ENCODE measurements at places on chromosomes 1 and 21.

DNA sequence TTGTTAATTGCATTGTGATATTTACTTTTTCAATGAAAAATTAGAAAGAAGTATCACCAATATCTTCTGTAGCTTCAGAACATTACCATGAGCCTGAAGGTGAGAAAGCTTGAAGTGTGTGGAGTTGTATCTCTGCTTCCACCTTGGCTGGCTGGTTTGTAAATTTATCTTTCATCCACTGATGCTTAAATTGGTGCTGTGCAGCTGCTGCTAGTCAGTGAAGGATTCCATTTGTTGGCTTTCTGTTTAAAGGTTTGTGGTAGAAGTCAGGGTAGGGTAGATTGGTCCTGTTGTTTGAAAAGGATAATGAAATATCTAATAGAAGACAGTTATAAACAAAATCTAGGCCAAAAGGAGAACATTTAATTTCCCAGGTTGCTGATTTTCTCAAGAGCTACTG lies 105.7 kb downstream of the C1orf21 start:
- DNase-seq = no peak

DNA sequence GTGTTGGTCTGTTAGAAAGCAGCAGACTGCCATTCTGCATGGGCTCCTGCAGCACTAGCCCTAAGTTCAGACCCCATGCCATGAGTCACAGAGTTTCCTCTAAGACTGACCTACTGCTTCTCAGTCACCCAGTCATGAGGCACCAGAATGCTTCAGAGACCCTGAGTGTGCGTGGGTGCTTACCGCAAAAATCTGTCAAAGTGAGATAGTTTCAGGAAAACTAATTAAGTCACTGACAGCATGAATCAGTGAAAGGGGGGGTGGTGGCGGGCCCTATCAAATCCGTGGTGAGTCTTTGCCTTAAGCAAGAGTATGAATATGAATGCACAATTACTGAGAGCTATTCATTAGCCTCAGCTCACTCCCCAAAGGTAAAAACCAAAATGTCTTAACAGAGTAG lies 98.1 kb downstream of the KCTD3 start:
- no peak for DNase-seq

- DNase-seq = no peak
These were observed 13.2 kb downstream of the RHOU start for GRCh38 chr1:228748431-228748830.

- DNase-seq = no peak
These were observed 11.5 kb upstream of the GJA8 start for GRCh38 chr1:147891088-147891487.

GRCh38 chr1:12593621-12594066 lies 24.4 kb downstream of the DHRS3 start:
- no peak for DNase-seq

DNA sequence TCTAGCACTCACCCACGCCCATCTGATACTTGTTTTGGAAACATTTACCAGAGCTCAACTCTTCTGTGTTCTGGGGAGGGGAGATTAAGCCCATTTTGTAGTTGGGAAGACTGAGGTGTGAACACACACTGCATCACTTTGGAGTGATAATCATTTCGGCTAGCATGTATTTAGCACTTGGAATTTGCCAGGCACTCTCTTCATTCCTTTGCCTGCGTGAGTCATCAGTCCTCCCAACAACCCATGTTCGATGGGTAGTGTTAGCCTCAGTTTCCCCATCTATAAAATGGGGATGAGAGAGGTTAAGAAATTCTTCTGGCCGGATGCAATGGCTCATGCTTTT lies 182.8 kb upstream of the TMEM51 start:
- DNase-seq = no peak

DNA sequence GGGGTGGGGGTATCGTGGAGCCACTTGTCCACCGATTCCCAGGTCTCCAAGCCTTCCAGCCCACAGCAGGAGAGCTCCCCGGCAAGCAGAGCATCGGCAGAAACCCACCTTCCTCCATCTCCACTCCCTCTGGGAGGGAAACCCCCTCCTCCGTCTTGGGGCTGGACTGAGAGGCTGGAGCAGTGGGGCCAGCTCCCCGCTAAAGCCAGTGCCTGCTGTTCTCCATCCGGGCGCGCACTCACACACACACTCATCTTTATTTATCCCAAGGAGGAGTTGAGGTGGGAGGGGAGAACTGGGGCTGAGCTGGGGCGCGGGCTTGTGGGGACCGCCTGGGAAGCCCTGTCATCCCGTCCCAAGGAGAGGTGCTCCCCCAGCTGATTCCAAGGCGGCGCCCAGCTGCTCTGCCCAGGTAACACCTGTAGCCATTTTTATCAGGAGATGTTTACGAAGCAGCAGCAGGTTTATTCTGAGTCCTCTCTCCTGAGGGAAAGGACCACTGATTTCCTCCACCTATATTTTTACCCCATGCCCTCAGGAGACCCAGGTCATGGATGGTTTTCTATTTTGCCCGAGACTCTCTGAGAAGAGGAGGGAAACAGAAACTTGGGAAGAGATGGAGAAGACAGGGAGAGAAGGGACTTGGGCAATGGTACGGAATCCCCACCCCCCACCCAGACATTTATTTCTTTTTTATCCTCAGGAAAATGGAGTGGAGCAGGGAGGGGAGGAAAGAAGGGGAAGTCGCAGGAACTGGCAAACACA lies 2.1 kb downstream of the KCNN3 start:
- no peak for DNase-seq

GRCh38 chr1:56533197-56533596 lies 46.2 kb downstream of the PLPP3 start:
- no peak for DNase-seq

- no peak for DNase-seq
These were observed 241.2 kb downstream of the PTBP2 start for GRCh38 chr1:96962751-96963211.

DNA sequence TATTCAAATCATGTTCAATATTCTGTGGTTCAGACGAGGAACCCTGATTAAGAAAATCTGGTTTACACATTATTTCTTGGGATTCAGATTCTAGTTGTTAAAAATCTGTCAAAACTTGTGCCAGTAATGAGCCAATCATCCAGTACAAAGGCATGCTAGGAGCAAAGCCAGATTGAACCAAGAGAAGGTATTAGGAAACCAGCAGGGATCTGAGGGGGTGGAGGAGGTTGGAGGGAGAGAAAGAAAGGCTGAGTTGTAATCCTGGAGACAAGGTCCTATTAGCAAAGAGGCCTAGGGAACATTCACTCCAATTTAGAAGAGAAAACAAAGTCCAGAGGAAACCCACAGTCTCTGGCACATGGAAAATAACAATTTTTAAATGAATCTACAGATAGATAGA lies 352.9 kb downstream of the LTN1 start:
- no peak for DNase-seq

GRCh38 chr21:42198929-42199867 lies 19.7 kb upstream of the ABCG1 start:
- DNase-seq = no peak

DNA sequence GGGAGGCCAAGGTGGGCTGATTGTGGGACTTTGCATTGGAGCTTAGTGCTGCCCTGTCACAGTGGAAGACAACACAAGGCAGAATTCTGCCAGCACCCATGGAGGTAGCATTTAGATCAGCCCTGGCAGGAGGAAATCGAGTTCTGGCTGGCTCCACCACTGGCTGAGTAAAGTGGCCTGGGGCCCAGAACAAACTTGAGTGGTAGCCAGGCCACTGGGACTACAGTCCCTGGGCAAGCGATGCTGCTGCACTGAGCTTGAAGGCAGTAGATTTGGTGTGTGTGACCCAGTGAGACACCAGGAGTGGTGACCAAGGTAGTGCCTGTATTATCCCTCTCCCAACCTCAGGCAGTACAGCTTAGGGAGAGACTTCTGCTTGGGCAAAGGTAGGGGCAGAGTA lies 22.5 kb upstream of the UHMK1 start:
- DNase-seq = no peak

DNA sequence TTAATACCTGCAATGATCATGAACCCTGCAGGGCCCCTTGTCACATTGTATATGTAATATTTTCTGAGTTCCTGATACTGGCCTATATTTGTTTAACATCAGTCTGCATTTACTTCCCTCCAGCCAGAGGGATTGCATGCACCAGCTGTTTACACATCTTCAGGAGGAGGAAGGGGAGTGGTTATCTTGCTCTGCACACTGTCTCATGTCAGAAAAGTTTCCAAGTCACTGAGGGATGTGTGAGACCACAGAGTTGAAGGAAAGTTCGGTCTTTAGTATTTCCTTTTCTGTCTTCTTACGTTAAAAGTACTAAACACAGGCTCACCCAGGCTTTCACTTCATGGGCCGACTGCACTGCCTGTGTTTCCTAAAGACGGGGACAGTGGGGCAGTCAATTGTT lies 574.1 kb downstream of the LMO4 start:
- no peak for DNase-seq

DNA sequence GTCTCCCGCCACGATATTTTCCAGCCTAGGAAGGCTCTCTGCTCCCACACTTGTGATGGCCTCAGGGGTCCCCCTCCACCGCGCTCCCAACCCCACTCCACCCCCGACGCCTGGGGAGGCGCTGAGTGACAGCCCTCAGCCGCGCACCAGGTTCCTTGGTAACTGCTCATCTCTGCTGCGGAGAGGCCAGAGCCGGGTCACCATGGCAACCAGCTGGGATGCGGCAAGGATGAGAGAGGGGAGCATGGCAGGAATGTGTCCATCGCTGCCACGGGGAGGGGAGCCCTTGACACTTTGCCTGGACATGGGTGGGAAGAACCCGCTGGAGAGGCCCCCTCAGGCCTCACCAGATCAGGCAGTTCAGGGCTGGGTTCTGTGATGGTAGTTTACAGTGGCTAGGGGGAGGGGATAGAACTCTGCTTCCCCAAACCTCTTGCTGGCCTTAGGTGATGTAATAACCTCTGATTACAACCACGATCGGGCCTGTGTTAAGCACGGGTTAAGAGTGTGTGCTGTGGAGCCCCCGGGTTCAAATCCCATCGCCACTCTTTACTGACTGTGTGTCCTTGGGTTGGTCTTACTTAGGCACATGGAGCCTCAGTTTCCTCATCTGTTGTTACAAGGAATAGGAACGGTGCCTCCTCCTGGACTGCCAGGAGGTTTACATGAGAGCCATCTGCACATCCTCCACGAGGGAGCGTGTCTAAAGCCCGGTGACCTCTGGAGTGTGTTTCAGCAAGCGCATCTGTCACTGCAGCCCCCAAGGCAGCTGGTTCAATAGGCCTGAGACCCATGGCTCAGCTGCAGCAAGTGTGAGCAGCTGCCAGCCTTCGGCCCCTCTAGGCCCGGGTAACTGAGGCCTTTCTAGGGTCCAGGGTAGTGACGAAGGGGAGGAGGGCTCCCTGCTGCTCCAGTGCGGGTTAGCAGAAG lies 6.3 kb downstream of the KIF17 start:
- DNase-seq = no peak

DNA sequence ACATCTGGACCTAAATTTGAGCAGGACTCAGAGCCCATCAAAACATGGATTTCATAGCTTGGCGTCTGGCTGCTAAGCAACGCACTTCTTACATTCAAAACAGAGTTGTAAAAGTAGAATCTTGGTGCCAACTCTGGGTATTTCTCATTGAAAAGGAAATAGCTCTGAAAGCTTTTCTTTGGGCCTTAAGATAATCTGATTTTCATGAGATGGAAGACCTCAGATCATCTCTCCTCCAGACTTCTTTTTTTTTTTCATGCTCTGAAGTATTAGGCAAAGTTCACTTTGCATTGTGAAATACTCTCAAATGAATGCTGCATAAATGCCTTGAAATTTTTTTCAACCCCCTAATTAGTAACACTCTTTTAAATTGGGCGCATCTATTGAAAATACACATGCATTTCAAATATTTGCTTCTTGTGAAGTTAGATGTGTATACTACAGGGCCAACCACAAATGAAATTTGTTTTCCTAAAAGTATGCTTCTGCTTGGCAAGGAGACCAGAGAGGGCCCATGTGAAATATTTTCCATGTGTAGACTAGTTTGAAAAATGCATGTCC lies 4.2 kb downstream of the ADAMTS5 start:
- DNase-seq = no peak

DNA sequence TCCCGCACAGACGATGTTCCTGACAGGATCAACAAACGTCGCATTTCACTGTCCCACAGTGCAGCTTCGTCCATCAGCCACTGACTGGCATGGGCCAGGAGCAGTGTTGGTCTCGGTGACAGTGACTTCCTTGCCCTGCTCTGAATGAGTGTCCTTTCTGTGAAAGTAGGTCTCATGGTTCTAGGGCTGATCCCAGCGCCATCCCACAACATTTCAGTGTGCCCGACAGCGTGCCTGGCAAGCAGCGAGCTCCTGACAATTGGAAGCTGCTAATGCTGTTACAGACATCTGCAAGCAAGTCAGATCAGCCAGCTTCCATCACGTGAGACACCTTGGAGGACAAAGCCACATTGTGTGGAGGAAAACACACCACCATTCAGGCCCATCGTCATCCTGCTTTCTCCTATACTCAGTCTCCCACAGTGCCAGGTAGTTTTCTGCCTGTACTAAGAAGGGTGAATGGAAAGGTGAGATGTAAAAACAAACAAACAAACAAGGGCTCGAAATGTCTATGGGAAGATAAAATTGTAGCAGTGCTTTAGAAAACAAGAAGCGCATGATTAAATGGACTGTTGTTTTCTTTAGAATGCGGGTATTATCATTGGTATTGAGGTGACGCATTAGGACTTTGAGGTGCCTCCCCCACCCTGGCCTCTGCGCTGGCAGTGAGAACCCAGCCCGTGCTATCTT lies 21.9 kb downstream of the ERRFI1 start:
- DNase-seq = no peak

DNA sequence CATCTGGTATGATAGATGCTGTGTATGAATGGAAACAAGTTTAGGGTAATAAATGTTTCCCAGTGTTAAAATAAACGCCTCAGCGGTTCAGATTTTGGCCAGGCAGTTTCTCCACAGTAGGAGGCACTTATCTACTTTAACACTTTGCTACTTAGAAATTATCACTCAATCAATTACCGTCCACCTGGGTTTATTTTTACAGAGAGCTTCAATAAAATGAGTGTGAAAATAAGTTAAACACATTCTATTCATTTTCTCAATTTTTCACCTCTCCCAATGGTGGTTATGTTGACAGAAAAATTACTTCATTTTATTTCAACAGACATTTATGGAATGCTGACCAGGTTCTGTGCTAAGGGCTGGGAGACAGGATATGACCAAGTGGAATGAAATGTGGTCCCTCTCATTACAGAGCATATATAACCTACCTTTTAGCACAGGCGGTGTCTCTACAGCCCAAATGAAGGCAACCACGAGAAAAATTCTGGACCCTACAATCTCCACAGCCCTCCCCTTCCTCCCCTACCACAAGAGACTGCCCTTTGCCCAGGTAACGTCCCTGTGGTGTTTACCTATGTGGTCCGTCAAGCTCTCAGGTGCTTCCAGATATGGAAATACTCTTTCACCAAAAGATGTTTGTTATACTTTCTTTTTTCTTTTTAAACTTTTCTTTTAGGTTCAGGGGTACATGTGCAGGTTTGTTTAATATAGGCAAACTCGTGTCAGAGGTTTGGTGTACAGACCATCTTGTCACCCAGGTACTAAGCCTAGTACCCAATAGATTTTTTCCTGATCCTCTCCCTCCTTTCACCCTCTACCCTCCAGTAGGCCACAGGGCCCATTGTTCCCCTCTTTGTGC lies 105.5 kb downstream of the HLCS start:
- no peak for DNase-seq

DNA sequence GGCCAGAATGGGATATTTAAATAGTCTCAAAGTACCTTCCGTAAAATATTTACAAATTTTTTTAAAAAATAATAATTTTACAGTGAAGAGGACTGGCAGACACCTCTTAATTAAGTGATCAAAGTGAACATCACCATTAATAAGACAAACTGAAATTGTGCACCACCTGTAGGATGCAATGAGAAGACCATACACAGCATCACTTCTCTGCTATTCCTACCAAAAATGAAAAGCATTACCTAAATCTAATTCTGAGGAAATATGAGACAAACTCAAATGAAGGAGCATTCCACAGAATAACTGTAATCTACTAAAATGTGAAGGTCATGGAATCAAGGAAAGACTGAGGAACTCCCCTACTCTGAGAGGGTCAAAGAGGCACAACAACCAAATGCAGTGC lies 68.2 kb upstream of the PRDX6 start:
- DNase-seq = no peak
